Vagina (tissue), 2 donors: ENCODE measurements at places on chromosomes 11 and 22.

GRCh38 chr11:62512961-62513360, 33.6 kb downstream of the AHNAK start:
- no peak for DNase-seq

DNA sequence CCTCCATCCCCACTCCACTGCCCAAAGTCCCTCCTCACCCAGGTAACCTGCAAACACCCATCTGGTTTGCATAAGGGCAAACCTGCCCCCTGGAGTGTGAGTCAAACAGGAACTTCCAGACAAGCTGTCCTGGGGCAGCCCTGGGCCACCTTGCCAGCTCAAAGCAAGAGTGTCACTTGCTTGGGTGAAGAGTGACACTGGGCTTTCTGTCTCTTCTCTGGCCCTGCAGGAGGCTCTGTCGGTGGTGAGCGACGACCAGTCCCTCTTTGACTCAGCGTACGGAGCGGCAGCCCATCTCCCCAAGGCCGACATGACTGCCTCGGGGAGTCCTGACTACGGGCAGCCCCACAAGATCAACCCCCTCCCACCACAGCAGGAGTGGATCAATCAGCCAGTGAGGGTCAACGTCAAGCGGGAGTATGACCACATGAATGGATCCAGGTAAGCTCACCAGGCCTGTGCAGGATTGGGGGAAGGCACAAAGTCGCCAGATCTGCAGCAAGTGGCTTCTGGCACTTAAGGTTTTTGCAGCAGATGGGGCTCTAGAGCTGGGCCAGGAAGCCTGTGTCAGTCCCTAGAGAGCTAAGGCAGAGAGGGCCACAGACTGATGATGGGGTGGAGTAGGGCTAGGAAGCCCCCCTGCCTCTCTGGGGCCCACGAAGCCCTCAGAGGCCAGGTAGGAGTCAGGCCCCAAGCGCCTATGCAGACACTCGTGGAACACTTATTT, 64.2 kb downstream of the FLI1 start:
- DNase-seq = no peak

DNA sequence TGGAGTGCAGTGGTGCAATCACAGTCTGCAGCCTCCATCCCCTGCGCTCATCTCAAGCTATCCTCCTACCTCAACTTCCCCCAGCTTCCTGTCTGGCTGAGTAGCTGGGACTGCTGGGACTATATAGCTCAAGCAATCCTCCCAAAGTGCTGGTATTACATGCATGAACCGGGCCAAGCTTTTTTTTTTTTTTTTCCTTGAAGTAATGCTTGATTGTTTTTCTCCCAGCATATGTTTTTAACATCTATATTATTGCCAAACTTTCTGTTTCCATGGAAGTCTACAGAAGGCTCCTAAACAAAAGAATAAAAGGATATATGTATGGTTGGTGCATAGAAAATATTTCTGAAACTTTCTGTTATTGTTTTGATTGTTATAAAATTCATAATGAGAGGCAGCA, 853.6 kb downstream of the KCNA4 start:
- no peak for DNase-seq

DNA sequence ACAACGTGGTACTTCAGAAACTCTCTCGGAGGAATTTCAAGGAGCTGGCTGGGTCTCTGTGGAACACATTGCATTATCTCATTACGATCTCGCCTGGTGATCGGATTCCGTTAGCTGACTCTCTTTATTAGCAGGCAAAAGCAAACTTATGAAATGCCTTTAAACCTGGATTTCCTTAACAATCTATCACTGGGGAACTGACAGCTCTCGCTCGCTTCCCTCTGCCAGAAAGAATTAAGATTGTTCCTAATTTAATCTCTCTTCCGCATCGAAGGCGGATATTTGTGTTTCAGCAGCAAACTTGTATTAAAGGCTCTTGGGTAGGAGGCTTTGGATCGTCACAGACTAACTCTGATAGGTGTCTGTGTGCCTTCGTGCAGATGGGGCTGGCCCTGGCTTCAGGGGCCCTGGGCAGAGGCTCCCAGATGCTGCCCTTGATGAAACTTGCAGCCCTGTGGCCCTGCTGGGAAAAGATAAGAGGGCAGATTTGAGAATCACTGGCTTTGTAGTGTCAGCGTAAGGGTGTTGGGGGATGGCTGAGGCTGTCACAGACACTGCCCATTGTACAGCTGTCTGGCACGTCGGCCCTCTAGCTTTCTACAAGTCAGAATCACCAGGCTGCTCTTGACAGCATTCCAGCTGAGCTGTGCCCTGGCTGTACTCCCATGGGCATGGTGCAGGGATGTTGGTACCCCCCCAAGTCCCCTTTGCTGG, 162.2 kb upstream of the NECTIN1 start:
- DNase-seq = no peak

GRCh38 chr22:47847131-47847890, 1084.9 kb downstream of the TBC1D22A start:
- no peak for DNase-seq

- DNase-seq = no peak
Measured at GRCh38 chr11:5369789-5370188, 13.8 kb upstream of the OR51M1 start.

- no peak for DNase-seq
Measured at GRCh38 chr22:39488563-39489083, 13.5 kb upstream of the MIEF1 start.

DNA sequence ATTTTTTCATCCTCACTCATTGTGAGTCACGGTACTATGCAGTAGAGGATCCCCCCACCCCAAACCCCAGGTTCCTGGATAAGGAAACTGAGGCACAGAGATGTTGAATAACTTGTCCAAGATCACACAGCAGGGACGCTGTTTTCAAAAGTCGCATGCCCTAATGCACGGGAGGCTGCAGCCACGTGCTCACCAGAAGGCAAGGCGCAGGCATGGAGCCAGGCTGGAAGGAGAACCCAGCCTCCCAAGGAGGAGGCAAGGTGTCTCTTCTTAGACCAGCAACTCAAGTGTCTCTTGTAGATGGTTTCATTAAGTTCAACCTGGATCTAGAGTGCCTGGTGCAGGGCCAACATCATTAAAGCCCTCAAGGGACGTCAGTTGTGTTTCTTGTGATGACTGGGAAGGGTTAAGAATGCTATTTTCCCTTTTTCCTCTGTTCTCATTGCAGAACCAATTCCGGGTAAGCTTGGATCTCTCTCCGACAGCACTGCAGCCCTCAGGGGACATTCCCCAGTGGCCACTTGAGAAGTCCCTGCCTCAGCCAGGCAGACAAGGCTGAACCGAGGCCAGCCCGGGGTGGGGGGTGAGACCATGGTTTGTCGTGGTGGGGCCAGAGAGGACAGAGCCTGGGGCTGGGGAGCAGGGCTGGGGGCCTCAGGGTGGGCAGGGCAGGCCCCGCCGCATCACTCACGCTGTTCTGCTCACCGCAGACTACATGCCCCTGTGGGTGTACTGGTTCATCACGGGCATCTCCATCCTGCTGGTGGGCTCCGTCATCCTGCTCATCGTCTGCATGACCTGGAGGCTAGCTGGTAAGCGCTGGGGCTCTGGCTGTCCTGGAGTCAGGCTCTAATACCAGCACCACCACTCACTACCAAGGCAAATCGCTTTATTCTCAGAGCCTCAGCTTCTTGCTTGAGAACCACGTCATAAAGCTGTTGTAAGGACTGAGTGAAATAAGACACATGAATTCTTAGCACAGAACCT, 15.7 kb downstream of the TMEM121B start:
- DNase-seq = no peak

DNA sequence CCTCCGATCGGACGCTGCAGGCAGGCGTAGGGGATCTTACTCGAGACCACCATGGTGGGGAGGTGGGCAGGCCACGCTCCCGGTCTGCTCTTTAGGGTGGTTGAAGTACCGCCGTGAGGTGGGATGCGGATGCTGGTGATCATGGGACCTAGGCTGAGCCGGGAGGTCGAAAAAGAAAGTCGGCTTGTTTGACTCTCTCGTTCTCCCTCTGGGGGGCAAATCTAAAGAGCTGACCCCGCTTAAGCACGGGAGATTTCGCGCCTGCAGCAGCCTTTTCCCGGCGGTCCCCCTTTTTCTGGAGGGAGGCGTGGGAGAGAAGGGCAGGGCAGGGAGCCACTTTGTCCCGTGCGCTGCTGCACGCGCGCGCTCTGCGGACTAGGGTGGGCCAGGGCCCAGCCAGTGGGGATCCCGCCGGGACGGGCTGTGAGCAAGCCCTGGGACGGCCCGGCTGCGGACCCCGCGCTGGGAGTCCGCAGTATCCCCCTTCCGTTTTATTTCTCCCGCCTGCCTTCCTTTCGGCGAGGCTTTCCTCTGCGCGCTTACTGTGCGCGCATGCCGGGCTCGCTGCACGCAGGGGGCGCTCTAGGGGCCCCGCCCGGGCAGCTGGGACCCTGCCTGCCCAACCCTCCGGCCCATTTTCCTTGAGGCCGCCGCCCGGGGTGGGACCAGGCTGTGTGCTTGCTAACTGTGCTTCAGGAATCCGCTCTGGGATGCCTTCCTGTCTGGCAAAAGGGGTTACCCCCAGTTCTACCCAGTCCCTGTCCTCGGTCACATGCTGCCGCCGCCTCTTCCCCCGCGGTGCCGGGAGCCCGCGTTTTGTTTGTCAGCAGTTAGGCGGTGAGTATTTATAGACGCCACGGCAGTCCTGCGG, 81.0 kb downstream of the PRR5L start:
- DNase-seq = no peak

DNA sequence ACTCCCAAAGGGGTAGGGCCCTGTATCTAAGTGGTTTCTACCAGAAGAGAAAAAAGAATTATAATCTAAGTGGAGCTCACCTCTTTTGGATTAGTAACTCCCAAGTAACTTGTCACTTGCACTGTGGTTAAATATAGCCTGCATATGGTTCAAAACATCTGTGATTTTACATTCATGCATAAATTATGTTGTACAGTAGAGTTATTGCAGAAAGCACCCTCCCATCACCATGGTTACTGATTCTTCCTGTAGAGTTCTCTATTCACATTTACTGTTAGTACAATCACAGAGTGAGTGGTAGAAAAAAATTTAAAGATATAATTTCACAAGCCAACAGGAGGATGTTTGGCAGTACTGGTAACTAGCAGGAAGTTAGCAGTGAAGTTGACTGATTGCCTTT, 80.4 kb downstream of the LRRC4C start:
- no peak for DNase-seq

GRCh38 chr22:21936151-21936775, 16.4 kb downstream of the PPM1F start:
- DNase-seq = no peak

- DNase-seq = no peak
Measured at GRCh38 chr11:116073854-116074837, 569.9 kb upstream of the CADM1 start.

DNA sequence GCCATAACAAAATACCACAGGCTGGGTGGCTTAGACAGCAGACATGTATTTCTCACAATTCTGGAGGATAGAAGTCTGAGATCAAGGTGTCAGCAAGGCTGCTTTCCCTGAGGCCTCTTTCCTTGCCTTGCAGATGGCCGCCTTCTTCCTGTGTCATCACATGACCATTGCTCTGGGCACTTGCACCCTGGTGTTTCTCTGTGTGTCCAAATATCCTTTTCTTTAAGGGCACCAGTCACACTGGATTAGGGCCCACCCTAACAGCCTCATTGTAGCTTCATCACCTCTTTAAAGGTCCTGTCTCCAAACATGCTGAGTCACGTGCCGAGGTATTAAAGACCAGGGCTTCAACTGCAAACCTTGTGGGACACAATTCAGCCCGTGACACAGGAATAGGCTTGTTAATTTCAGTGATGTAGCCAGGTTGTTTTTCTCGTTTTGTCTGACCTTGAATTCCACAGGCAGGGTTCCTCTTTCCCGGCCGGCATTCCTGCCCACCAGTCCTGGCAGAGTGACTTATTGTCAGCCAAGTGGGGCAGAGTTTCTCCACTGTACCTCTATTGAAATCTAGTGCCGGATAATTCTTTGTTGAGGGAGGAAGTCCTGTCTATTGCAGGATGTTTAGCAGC, 100.1 kb downstream of the KCNQ1OT1 start:
- peak; percentile 79 for DNase-seq

GRCh38 chr11:111402411-111402810, 23.3 kb upstream of the POU2AF1 start:
- DNase-seq = no peak

DNA sequence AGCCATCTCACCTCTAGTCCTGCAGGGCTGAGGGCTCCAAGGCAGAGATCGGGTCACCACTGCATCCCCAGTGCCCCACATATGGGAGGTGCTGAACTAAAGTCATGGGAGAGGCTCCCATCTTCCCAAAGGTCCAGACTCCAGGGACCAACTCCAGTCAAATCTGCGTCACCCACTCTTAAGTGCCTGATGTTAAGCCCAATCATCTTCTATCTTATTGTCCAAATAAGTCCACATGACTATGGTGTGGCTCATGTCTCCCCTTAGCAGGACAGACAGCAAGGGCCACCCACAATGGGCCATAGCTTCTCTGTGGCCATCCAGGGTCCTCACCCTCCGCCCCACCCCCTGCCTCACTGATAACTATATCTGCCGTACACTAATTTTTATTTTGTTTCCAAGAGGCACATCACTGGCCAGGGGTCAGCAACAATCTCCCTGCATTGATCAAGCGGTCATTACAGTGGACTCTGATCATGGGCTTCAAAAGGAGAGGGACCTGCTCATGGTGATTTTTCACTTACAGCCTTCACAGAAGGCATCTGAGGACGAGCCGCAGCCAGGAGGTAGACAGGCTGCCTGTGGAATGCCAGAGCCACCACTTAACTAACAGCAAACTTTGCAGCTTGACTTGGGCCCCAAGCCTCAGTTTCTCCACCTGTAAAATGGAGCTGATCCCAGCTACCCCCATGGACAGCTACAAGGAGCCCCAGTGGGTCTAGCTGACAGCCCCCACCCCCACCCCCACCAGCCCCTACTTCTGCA, 23.3 kb downstream of the MYH9 start:
- DNase-seq = no peak

DNA sequence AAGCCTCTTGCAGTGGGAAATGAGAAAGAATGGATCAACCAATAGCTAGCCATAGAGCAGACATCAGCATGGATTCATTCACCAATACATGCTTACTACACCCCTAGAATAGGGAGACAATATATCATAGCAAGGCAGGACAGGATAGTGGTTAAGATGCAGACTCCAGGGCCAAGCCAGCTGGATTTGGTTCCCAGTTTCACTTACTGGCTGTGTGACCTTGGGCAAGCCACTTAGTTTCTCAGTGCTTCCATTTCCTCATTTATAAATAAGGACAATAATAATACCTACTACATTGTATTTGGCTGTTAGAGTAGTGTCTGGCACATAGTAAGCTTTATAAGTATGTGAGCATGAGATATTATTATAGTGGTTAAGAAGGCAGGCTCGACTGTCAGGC, 7.1 kb downstream of the DCHS1 start:
- no peak for DNase-seq

DNA sequence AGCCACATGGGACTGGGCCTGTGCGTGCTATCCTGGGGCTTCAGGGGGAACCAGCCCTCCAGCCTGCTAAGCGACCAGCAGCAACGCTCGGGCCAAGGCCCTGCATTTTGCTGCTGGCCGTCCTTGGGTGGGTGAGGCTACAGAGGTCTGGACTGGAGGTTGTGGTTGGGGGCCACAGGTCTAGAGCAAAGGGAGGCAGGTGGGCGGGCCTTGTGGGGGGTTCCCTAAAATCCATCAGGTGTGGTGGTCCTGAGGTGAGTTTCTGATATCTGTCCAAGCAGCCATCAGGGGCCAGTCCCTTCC, 34.7 kb downstream of the PPM1F start:
- no peak for DNase-seq
